Activated T-cell treated with anti-CD3 and anti-CD28 coated beads, Interleukin-2, amount 50 U/mL, for 4 hours (primary cell): ENCODE measurements at places on chromosomes 7 and 10.

- DNase-seq, result no peak
Measured at GRCh38 chr7:65436163-65436562, 62.5 kb downstream of the ZNF92 start.

DNA sequence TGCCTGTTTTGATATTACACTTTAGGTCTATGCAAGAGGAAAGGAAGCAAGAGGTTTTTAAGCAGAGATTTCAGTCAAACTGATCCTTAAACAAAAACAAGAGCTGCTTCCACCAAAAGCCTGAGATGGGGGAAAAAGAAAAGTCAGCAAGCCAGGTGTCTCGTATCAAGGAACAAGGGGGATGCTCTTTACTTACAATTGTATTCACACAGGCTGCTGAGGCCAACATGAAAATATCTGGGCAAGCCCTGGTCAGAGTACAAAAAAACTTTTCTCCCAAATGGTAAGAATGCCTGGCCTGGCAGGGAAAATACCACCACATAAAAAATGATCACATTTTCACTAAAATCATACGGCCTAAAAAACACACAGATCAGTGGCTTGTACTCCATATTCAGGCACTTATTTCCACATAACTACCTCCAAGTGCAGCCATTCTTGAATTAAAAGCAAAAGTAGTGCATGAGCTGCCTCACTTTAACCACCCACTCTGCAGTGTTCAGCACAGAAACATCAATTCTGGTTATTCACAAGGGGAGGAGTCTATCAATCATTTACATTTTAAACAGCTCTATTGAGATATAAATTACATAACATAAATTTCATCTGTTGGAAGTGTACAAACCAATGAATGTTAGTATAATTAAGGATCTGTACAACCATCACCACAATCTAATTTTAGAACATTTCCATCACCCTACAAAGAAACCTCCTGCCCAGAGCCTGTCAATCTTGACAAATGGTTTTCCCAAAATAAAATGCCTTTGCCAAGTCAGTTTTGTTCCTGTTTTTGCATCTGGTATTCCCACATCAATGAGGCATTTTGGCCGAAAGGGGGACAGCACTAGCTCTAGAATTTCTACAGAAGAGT lies 70.2 kb downstream of the GRB10 start:
- no peak for DNase-seq

DNA sequence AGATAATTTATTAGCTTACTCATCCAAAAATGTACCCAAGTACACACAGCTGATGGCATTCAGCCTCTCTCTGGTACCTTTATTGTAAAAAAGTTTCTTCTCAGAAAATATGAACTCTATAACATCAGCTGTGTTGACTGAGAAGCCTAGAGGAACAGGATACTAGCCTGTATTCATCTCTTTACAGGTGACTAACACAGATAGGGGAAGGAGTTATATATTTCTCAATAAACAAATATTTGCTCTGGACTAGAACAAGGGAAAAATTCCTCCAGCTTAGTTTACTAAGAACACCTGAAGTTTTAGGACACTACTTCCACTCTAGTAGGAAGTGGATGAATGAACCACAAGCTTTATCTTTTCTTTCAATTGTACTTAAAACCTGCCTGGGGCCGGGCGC lies 67.8 kb downstream of the ZNF248 start:
- DNase-seq, result no peak

DNA sequence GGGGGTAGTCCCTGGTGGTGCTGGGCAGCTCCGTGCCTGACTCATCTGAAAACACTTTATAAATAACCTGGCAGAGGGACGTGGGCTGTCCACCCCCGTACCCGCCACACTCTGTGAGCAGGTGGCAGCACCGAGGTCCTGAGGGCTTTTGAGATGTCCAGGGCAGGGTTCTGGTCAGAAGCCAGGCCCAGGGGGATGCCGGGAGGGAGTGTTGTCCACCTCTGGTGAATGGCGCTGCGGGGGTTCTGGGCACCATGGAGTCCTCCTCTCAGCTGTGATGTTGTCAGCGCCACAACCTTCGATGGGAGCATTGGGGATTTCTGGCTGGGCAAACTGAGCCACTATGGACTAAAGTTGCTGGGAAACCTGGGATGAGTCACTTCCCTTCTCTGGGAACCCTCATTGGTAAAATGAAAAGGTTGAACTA lies 27.4 kb upstream of the GOLGA7B start:
- no peak for DNase-seq

- no peak for DNase-seq
Measured at GRCh38 chr7:21749378-21749777, 196.3 kb downstream of the CDCA7L start.

DNA sequence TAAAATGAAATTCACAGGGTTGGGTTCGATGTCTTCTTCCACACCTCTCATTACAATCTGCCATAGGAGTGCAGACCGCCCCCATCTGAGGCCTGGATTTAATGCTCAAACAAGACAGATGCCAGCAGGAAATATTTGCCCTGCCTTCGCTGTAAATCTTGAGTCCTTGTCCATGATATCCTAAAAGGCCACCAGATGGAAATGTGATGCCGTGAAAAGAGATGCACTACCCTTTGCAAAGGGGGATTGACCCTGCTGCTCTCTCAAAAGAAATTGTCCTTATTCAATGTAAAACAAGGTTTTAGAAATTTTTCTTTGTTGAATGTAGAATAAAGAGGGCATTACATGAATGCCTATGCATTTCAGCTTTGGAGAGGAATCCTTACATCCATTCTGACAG lies 37.5 kb downstream of the AGAP4 start:
- no peak for DNase-seq

DNA sequence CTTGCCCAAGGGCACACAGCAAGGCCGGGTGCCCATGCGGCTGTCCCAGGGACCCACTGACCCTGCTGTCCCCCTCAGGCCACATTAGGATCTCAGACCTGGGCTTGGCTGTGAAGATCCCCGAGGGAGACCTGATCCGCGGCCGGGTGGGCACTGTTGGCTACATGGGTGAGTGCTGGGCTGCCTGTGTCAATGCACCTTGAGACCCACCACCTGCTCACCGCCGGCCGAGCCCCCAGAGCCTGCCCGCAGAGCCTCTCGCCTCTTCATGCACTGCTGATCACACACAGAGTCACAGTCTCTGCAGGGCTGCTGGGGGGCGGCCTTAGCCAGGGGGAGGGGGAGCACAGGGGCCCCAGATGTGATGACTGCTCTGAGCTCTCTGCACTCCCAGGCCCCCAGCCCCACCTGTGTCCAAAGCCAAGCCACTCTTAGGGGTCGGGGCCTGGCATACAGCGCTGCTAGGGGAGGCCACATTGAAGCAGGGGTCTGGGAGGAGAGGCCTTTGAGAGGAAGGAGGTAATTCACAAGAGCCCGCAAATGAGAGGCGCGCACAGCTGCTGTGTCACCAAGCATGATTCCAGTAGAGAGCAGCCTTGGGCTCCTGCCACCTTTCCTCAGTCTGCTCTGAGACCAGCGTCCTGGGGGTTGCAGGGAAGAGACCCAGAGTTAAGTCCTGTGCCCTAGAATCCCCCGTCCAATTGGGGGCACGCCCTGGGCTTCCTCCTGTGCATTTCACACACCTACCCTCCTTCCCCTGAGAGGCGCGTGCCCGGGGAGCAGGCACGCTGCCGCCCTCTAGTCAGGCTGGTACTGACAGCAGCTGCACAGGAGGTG lies 100.4 kb downstream of the RGS10 start:
- DNase-seq, result no peak

DNA sequence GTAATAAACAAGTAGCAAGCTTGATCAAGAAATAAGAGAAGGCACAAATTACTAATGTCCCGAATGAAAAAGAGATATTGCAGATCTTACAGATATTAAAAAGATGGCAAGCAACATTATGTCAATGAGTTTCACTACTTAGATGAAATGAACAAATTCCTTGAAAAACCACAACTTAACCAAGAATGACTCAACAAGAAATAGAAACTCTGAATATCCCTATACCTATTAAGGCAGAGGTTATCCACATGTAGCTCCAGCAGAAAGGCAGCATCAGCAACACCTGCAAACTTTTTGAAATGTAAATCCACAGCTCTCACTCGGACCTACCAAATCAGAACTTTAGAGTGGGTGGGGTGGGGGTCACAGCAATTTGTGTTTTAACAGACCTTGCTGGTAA lies 33.6 kb downstream of the PDE1C start:
- no peak for DNase-seq

GRCh38 chr7:15332956-15333355 lies 228.9 kb downstream of the AGMO start:
- no peak for DNase-seq

DNA sequence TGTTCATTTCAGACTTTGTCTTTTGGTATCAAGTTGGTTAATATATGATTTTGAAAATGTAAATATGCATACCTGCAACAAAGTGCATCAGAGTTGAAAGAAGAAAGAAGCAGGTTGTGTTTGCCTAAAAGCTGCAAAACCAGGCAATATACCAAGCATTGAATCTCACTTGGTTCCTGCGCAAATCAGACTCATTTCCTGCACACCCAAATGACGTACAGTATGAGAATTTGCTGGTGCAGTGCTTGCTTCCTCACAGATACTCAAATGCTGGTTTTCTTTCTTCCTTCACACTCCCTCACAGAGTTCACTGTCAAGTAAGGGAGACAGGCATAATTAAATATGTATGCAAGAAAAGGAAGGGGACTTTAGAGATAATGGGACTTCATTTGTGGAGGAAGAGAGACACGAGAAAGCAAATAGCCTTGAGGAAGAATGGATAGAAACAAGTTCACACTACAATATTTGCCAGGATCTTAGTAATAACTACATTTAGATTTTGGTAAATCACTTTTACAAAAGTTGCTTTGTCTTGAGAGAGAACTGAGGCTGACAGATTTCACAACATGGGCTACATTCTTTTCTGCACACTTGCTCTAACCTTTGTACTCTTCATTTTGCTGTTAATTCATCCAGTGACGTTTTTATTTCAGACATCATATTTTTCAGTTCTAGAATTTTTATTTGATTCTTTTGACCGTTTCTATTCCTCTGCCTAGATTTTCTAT lies 56.9 kb upstream of the AOAH start:
- DNase-seq, result no peak

DNA sequence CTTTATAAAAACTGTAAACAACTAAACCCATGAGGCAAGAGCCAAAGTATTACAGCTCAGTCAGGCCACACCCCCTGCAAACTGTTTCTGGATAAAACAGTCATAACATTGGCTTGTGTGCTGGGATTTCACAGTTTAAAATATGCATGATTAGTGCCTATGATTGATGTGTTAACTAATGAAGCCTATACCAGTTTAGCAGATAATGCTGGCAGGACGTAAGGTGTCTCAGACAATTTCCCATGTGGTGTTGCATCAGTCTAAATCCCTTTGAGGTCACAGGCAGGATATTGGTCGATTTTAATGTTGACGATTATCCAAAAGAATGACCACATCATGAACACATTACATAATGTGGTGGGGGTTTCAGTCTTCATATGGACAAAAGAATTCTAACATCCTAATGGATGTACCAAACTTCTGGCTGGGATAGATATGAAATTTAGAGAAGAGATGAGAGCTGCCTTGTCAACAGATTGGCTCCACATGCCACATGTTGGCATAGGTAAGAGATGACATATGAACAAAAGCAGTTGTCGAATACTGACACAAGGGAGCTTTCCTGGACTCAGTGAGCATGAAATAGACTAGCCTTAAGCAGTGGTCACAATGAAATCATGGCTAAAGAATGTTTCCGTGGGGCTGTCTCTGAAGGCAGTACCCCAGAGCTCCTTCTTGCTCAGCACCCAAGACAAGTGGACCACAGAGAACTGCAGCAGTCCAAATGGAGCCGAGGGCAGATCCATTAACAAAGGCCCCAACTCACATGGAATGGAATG lies 445.6 kb downstream of the GFRA1 start:
- no peak for DNase-seq

DNA sequence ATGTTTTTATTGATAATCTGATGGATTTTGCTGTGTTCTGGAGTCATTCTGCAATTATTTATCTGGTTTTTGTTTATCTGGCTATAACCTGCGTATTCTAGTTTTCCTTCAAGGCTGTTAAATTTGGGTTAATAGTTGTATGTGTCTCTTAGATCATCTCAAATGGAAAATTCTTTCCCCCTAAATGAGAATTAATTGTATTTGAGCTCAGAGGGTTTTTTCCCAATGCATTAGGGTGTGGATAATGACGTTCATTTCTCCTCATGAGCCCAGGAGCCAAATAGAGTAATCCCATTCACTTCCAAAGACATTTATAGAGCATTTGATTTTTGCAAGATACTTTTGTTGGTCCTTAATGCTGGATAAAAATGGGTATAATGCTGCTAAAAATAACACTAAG lies 564.6 kb downstream of the GALNT17 start:
- no peak for DNase-seq

DNA sequence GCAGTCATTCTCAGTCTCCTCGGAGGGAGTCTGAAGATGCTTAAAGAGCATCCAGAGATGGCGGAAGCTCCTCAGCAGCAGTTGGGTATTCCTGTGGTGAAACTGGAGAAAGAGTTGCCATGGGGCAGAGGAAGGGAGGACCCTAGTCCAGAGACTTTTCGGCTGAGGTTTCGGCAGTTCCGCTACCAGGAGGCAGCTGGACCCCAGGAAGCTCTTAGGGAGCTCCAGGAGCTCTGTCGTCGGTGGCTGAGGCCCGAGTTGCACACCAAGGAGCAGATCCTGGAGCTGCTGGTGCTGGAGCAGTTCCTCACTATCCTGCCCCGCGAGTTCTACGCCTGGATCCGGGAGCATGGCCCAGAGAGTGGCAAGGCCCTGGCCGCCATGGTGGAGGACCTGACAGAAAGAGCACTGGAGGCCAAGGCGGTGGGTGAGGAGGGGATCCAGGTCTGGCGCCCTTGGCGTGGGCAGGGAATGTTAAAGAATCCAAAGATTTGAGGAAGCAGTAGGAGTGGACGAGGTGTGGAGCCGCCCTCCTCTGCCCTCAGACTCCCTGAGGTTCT lies 2.9 kb downstream of the ZSCAN25 start:
- DNase-seq, result no peak

DNA sequence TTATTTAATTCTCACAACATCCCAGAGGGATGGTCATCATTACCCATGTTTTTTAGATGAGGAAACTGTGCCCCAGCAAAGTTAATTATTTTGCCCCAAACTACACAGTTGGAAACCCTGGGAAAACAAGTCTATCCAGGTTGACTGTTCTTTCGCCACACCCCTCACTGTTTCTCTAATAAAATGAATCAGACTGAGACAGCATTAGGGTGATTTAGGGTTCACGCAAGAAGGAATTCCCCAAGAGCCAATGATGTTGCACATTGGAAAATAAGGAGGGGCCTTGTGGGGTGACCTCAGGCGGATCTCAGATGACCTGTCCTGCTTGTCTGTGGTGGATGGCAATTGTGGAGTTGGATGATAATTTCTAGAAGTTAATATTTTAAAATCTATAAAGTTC lies 135.7 kb upstream of the TBX20 start:
- DNase-seq, result no peak

DNA sequence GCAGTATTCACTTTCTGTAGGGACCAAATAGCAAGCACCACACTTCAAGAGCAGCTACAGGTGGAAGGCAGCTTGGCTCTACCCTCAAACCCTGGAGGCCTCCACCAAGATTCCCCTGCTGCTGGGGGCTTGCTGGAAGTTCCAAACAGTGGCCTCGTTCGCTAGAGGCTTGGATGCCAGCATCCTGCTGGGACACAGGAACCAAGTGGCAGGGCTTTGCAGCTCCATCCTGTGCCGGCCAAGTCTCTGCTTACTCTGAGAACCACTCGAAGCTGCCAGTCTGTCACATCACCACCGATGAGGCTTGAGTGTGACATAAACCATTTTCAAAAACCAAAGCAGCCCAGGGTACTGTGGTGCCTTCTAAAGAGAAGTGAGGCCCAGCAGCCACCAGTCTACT lies 69.2 kb upstream of the UNC5B start:
- DNase-seq, result no peak
